ENCODE measurements at places on chromosomes 16 and 17.

DNA sequence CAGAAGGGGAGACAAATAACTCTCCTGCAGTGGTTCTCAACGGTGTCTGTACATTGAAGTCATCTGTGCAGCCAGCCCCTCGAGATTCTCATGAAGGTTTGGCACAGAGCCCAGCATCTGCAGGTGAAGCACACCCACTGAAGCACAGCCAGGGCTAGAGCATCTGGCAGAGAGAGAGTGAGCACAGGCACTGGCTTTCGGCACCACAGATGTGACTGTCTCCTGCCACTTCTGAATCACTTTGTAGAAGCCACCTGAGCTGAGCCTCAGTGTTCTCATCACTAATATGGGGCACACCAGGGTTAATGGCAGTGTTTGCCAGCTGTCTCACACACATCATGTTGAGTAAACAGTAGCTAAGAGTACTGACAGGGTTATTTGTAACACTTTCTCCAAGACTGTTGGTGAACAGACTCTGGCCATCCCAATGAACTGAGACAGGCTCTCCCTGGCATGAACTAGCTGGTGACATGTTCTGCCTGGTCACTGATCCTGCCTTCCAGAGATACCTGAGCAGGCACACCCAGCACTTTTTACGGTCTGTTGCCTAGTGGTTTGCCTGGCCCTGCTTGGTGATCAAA lies 10.9 kb downstream of the HSPB9 start:
- H3K36me3 ChIP-seq, result peaks cover 30% of the 10 kb centered on the region
- DNase-seq, result peak; percentile 60
- H3K27me3 ChIP-seq, result no peaks in the 10 kb centered on the region
- no peak overlapping the region for H3K27ac ChIP-seq
- peaks cover 48% of the 10 kb centered on the region for H3K4me1 ChIP-seq

GRCh38 chr17:70013911-70014310 lies 61.1 kb upstream of the KCNJ16 start:
- H3K36me3 ChIP-seq, result no peaks in the 10 kb centered on the region
- no peak overlapping the region for H3K4me3 ChIP-seq
- DNase-seq, result no peak
- H3K27ac ChIP-seq, result no peak overlapping the region

DNA sequence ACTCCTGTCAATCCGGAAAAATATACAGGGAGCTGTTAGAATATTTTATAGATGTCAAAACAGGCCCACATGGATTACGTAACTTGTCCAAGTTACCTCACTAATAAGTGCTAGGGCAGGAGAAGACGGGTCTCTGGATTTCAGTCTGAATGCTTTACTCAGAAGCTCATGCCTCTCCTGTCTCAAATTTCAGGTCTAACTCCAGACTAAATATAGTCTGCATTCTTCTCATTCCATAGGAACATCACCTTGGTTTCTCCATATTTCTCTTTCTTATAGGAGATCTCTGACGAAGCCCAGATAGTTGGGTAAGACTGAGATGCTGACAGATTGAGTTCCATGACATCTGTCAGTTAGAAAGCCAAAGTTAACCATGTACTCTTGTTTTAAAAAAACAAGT lies 174.2 kb downstream of the STX8 start:
- no peak for DNase-seq
- H3K36me3 ChIP-seq, result no peaks in the 10 kb centered on the region
- no peak overlapping the region for H3K4me3 ChIP-seq
- no peaks in the 10 kb centered on the region for H3K27me3 ChIP-seq
- no peak overlapping the region for H3K27ac ChIP-seq

- no peaks in the 10 kb centered on the region for H3K27me3 ChIP-seq
- DNase-seq, result no peak
- H3K27ac ChIP-seq, result no peak overlapping the region
- no peaks in the 10 kb centered on the region for H3K4me1 ChIP-seq
- H3K4me3 ChIP-seq, result no peak overlapping the region
- H3K36me3 ChIP-seq, result no peaks in the 10 kb centered on the region
These were observed 154.4 kb upstream of the FOXF1 start for GRCh38 chr16:86355951-86356350.

DNA sequence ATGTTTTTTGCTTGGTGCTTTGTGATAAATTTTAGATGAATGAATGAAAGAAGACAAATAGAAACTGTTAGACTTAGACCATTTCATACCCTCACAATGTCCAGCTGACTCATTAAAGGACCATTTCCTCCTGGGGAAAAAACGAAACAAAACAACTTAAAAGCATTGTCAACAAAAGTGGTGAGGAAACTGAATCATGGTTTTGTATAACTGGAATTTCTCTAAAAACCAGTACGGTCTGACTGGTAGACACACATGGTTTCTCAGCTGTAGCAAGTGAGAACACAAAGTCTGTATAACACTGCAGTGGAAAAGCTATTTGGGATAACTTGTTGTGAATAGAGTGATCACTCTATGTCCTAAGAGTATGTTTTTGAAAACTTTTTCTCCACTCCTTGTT lies 5.3 kb upstream of the DDX52 start:
- H3K4me3 ChIP-seq, result no peak overlapping the region
- no peak for DNase-seq
- H3K36me3 ChIP-seq, result no peaks in the 10 kb centered on the region
- H3K4me1 ChIP-seq, result no peaks in the 10 kb centered on the region

GRCh38 chr16:28981517-28981916 lies 3.3 kb upstream of the LAT start:
- H3K27me3 ChIP-seq, result no peaks in the 10 kb centered on the region
- H3K27ac ChIP-seq, result no peak overlapping the region
- peaks cover 9% of the 10 kb centered on the region for H3K36me3 ChIP-seq
- no peak for DNase-seq
- peaks cover 21% of the 10 kb centered on the region for H3K4me1 ChIP-seq

GRCh38 chr17:53934931-53935330 lies 112.2 kb downstream of the KIF2B start:
- H3K36me3 ChIP-seq, result no peaks in the 10 kb centered on the region
- no peak overlapping the region for H3K27ac ChIP-seq
- H3K4me1 ChIP-seq, result no peaks in the 10 kb centered on the region
- no peak for DNase-seq
- no peak overlapping the region for H3K4me3 ChIP-seq

- peaks cover 4% of the 10 kb centered on the region for H3K27me3 ChIP-seq
- DNase-seq, result peak; percentile 70
- H3K27ac ChIP-seq, result no peak overlapping the region
- peaks cover 25% of the 10 kb centered on the region for H3K4me1 ChIP-seq
These were observed 9.4 kb downstream of the RPL19 start for GRCh38 chr17:39209317-39210092.

- H3K4me3 ChIP-seq, result no peak overlapping the region
- H3K4me1 ChIP-seq, result no peaks in the 10 kb centered on the region
- no peaks in the 10 kb centered on the region for H3K36me3 ChIP-seq
- H3K27me3 ChIP-seq, result no peaks in the 10 kb centered on the region
- H3K27ac ChIP-seq, result no peak overlapping the region
These were observed 26.5 kb downstream of the TMEM98 start for GRCh38 chr17:32954477-32954876.

DNA sequence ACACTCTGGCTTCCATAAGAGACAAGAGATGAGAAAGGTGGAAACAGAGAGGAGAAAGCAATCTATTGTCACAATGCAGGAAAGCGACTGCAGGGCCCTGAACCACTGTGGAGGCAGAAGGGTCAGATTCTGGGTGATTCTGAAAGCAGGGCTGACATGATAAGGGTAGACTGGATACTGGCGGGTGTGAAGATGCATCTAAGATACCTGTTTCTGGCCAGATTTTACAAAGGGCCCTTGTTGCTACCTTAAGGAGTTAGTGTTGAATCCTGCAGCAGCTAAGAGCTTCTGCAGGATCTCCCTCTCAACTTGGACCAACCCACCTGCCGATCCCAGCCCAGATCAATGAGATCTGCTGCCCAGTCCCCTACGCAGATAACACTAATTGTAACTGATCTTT lies 6.1 kb upstream of the MEFV start:
- DNase-seq, result no peak
- no peaks in the 10 kb centered on the region for H3K36me3 ChIP-seq
- H3K27me3 ChIP-seq, result no peaks in the 10 kb centered on the region
- peaks cover 23% of the 10 kb centered on the region for H3K4me1 ChIP-seq

DNA sequence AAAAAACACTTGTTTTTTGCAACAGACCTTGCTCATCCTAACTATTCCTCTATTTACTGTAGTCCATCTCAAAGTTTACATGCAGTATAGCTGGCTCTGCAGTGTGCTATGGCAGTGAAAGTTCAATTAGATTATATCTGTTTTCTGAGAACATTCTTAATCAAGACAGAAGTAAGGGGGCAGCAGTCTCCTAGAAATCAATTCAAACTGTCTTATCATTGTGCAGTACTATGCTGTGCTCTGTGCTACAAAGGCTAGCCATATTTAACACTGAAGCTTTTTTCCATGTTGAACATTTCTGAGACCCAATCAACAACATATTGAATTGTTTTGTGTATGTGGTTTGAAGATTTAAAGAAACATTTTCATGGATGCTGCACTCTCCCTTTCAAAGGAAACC lies 11.4 kb downstream of the NETO2 start:
- H3K4me1 ChIP-seq, result no peaks in the 10 kb centered on the region
- H3K27me3 ChIP-seq, result no peaks in the 10 kb centered on the region
- H3K4me3 ChIP-seq, result no peak overlapping the region
- no peaks in the 10 kb centered on the region for H3K36me3 ChIP-seq
- no peak for DNase-seq

GRCh38 chr17:18967916-18968315 lies 16.0 kb downstream of the SLC5A10 start:
- H3K27ac ChIP-seq, result no peak overlapping the region
- no peak for DNase-seq
- no peak overlapping the region for H3K4me3 ChIP-seq

GRCh38 chr16:84650062-84650991 lies 2.0 kb downstream of the KLHL36 start:
- H3K4me3 ChIP-seq, result no peak overlapping the region
- H3K27ac ChIP-seq, result no peak overlapping the region
- peaks cover 54% of the 10 kb centered on the region for H3K4me1 ChIP-seq
- no peak for DNase-seq

GRCh38 chr16:68377667-68378393 lies 67.0 kb downstream of the PRMT7 start:
- no peaks in the 10 kb centered on the region for H3K27me3 ChIP-seq
- DNase-seq, result no peak
- H3K4me1 ChIP-seq, result peaks cover 21% of the 10 kb centered on the region
- H3K4me3 ChIP-seq, result no peak overlapping the region
- H3K27ac ChIP-seq, result no peak overlapping the region

DNA sequence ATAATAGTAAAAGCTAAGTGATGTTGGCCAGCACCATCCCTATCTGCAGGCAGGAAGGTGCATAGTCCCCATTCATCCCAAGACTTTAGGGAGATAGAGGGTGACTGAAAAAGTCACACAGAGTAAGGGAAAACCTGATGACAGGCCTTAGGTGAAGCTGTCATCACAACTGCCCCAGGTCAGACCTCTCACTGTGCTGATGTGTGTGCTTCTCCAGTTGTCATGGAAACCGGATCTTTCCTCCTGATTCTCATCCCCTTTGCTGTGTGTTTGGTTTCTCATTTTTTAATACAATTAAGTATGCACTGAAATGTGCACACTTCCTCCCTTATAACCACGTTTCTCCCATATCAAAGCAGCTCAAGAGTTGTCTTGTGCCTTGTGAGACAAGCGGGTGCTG lies 135.1 kb upstream of the ANKFN1 start:
- no peak overlapping the region for H3K4me3 ChIP-seq
- no peak overlapping the region for H3K27ac ChIP-seq
- H3K27me3 ChIP-seq, result no peaks in the 10 kb centered on the region
- DNase-seq, result no peak
- no peaks in the 10 kb centered on the region for H3K36me3 ChIP-seq

GRCh38 chr16:71347146-71347545 lies 11.4 kb upstream of the CALB2 start:
- no peak for DNase-seq
- H3K4me3 ChIP-seq, result no peak overlapping the region
- no peaks in the 10 kb centered on the region for H3K4me1 ChIP-seq
- H3K27me3 ChIP-seq, result no peaks in the 10 kb centered on the region
- no peak overlapping the region for H3K27ac ChIP-seq

DNA sequence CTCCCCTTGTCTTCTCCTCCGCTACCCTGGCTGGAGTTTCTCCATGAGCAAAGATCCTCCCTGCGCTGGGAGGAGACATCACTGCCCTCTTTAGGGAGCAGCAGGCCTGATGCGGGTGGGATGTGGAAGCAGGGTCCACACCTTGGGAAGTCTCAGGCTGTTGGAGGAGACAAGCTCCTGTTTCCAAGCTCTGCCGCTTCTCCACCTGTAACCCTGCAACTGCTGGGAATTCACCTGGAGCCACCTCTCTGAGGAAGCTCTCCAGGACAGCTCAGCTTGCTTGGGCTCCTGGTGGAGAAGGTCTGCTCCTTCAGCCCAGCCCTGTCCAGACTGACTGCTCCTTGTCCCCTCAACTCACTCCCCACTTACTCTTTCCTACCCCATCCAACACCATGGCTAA lies 14.8 kb upstream of the C17orf107 start:
- H3K36me3 ChIP-seq, result peaks cover 36% of the 10 kb centered on the region
- no peak for DNase-seq

GRCh38 chr16:54265575-54266107 lies 20.9 kb downstream of the IRX3 start:
- H3K27me3 ChIP-seq, result peaks cover 7% of the 10 kb centered on the region
- no peaks in the 10 kb centered on the region for H3K36me3 ChIP-seq
- H3K27ac ChIP-seq, result no peak overlapping the region

DNA sequence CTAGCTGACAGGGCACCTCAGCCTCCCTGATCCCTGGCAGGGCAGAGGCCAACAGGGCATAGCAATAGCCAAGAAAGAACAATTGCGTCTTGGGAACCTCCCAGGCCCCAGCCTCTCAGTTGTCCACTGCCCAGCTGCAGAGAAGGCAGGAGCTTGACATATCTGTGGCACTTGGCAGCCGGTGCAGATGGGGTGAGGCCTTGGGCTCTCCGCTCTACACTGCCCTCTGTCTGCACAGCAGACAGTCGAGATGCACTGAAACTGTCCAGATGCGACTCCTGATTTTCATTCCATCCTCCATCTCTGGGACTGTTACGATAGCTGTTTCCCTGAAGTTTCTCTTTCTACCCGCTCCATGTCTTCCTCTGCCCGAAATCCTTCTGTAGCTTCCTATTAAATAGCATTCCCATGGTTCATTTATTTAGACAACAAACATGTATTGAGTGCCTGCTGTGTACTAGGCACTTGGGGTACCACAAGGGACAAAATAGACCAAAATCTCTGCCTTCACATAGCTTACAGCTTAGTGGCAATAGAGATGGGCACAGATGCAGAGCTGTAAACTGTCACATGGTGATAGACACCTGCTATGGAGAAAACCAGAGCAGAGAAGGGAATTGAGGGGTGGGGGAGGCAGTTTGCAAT lies 3.3 kb downstream of the POLR3E start:
- H3K36me3 ChIP-seq, result peaks cover 26% of the 10 kb centered on the region
- no peak overlapping the region for H3K4me3 ChIP-seq
- no peak overlapping the region for H3K27ac ChIP-seq
- H3K27me3 ChIP-seq, result no peaks in the 10 kb centered on the region

DNA sequence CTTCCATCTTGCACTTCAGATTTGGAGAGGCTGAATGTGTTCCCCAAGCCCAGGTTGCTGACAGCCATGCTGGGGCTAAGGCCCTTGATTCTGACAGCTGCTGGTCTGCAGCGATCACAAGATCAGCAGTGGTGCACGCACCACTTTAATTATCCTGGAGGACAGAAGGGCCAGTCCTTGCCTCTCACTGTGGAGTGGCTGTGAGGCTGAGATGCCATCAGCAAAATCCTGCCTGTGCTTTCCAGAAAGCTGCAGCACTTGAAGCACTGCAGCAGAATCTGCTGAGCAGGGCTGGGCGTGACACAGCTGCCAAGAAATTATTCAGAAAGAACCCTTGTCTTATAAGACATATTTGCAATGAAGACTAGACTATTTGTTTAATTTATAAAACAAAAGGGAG lies 37.1 kb downstream of the NUP93 start:
- no peaks in the 10 kb centered on the region for H3K4me1 ChIP-seq
- no peak for DNase-seq
- no peak overlapping the region for H3K4me3 ChIP-seq
- no peak overlapping the region for H3K27ac ChIP-seq
- H3K36me3 ChIP-seq, result no peaks in the 10 kb centered on the region

Measured in CD8-positive, alpha-beta memory T cell (primary cell).